ENCODE measurements at places on chromosomes 12 and 14.

- no peak for DNase-seq
These were observed 356.0 kb downstream of the NAV3 start for GRCh38 chr12:78186670-78187069.

DNA sequence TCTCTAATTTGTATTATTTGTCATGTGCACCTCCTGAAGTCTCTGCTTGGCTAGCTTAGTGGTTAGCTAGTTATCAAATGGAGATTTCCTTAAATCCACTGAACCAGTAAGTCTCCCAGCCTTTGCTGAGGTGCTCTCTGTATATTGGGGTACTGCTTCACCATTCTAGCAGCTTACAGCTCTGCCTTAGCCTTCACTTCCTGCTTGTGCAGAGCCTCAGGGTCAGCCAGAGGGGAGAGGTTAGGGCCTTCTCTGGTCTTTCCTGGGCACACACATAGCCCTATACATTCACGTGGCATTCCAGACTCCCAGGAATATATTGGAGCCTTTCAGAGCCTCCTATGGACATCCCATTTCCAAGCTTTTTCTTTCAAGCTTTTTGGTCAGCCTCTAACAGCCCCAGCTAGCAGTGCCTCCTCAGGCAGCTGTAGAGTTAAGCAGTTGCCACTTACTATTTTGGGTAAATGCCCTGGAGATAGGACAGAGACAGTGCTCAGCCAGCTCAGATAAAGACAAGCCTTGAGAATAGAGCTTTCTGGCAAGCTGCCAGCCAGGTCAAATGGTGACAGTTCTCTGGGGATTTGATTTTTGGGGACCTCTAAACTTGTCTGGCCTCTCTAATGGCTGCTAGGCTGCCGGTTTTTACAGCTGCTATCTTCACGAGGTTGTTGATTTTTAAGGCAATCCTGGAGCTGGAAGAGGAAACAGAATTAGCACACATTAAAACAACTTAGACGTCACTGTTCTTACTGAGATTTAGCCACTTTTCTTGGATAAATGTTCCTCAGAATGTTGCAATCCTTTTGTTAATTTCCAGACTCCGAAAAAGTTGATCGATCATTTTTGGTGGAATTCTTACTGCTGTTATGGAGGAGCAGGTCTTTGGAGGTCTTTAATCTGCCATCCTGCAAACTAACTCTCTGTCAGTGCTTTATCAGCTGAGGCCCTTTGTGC is 32.9 kb downstream of the FBXW8 start:
- DNase-seq, result peak; percentile 39

DNA sequence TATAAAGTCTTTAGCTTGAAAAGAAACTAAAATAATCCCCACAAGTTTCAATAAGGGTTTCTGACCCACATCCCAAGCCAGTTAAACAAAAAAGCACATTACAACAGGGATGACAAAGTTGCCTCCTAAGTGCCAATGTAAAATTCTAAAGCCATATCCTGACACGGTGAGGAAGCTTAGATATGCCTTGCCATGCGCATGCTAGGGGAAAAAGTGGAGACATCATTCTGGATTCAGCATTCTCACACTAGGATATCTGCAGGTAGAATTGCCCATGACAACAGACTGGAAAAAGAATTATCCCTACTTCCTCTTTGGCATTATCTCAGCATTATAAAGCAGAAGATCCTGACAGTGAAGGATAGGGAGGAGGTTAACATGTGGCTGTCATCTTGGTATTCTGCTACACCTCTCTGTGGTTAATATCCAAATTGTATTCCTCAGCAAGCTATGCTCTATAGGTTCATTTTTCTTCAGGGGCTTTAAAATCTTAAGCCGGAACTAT is 4.9 kb downstream of the DUSP6 start:
- DNase-seq, result no peak

GRCh38 chr12:23236066-23236780 is 611.3 kb downstream of the ETNK1 start:
- DNase-seq, result no peak

DNA sequence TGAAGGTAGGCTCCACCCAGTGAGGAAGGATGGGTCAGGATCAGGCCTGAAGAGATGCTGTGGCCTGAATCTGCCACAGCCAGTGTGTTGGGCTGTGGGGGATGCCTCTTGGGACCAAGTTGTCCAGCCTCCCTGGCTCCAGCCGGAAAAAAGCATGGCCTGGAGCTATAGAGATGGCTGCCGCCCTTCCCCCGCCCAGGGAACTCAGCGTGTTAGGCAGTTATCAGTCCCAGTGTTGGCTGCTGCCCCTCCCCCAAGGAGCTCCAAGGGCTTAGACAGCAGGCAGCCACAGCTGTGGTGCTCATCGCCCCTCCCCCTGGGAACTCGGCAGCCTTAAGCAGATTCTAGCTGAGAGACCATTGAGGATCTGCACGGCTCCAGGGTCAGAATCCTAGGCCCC is 158.0 kb downstream of the CAPZA3 start:
- DNase-seq, result peak; percentile 9
